ENCODE measurements at places on chromosomes 11 and 22.

GRCh38 chr11:43397251-43397650 is 38.5 kb downstream of the TTC17 start:
- no peak for DNase-seq

DNA sequence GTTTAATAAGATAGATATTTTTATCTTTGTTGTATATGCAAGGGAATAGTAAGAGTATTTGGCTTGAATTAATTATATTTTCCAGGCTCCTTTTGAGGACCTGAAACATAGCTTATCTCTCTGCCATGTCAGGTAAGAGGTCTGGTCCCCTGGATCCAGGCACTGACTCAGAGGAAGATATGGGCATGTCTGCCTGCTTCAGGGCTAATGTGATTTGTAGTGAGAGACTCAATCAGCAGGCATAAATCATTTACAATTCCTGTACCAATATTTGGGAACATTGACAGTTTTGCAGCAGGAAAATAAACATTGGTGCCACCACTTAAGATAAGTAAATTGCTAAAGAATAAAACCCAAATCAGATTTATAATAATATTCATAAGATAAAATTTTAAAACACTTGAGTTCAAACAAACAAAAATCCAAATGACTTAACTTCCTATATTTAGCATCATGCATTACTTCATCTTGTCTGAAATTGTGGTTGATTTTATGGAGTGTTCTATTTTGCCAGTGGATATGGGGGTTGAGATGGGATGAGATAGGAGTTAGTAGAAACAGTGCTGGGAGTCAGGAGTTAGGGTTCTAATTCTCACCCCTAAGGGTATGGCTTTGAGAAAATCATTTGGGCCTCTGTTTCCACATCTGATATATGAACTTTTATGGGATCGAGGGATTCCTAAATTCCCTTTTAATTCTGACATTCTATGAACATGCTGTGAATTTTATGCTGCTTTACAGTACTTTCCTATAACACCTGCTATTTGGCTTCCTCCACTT is 5.1 kb upstream of the CALCA start:
- no peak for DNase-seq

DNA sequence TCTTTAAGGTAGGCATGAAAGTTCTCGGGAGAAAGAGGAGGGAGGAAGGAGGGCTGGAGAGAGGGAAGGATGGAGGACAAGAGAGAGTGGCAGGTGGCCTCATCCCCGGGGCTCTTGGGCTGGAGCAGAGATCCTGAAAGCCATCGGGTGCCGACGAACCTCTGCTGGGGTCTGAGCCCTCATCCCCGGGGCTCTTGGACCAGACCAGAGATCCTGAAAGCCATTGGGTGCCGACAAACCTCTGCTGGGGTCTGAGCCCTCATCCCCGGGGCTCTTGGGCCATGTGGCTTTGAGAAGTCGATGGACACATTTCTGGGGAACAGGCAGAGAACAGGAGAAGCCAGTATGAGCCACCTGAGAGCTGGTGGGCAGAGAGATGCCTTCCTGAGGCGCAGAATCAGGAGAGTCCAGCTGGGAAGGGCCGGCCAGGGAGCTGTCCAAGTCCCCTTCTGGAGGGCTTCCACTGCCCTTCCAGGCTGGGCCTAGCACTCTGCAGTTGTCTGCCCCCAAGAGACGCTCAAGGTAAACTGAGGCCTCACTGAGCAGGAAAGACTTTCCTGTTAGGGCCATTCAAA is 1398.1 kb downstream of the BRD1 start:
- DNase-seq = no peak

GRCh38 chr22:25192406-25192805 is 7.3 kb upstream of the CRYBB3 start:
- no peak for DNase-seq

- DNase-seq = no peak
Observed at GRCh38 chr11:65867284-65868071, 5.1 kb downstream of the EFEMP2 start.
